ENCODE measurements at places on chromosomes 2 and 18.

DNA sequence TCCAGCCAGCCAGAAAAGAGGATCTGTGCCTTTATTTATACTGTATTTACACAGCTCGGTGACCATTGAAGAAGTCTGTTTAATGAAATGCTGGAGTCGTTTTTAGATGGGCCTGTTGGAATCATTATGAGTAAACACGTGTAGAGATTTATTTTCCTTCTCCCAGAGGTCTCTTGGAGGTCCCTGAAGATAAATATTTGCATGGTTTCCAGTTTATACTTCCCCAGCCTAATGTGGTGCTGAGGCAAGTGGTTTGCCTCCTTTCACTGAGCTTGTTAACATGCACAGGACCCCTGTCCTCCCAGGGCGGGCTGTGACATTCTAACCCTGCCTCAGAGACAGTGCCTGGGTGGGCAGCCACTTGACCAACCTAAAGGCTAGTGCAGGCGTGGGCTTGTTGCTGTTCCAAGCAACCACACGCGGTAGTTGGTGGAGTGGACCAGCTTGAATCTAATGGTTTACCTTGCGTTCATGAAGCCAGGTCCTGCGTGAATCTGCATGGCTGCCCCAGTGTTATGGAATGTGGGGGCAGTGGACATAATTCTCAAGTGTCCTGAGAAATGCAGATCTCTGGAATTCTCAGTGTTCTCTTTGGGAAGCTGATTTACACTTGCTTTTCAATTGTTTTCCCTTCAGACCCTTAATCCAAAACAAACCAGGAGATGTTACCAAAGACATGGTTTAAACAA, 130.2 kb upstream of the DLX2 start:
- no peak for DNase-seq

DNA sequence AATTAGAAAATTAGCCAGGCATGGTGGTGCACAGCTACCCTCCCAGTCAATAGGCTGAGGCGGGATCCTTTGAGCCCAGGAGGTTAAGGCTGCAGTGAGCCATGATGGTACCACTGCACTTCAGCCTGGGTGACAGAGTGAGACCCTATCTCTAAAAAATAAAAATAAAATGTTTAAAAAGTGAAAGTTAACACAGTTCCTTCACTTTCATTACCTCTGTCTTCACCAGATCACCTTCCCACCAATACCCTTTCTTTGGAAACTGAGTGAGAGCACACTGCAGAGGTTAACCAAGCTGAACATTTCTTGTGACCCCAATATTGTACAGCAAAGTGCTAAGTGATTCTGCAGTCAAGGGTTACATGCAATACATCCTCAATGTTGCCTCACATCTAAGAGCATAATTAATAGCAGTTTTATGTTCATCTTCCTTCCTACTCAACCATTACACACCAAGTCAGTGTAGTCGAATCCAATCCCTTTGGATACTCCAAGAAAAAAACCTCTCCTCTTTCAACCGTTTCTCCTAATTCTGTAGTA, 1.7 kb downstream of the L3MBTL4 start:
- no peak for DNase-seq

- DNase-seq, result no peak
These were observed 131.6 kb downstream of the SCG2 start for GRCh38 chr2:223470602-223471001.

GRCh38 chr18:23495723-23496440, 7.4 kb upstream of the RMC1 start:
- no peak for DNase-seq

- no peak for DNase-seq
These were observed 15.3 kb upstream of the MPPE1 start for GRCh38 chr18:11923450-11923849.

GRCh38 chr2:13917958-13918357, 714.6 kb upstream of the LRATD1 start:
- no peak for DNase-seq

DNA sequence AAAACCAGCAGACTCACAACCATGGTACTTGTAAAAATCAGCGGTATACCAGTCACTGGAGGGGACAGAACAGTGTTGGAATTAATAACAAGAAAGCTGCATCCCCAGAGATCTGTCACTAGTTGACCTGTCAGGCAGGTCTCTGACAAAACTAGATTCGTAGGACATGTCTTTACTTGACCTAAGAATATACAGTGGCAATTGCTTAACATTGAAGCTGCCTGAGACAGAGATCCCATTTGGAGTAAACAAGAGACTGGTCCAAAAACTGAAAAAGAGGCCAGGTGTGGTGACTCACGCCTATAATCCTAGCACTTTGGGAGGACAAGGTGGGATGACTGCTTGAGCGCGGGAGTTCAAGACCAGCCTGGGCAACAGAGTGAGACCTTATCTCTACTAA, 7.2 kb upstream of the SS18 start:
- DNase-seq, result no peak

DNA sequence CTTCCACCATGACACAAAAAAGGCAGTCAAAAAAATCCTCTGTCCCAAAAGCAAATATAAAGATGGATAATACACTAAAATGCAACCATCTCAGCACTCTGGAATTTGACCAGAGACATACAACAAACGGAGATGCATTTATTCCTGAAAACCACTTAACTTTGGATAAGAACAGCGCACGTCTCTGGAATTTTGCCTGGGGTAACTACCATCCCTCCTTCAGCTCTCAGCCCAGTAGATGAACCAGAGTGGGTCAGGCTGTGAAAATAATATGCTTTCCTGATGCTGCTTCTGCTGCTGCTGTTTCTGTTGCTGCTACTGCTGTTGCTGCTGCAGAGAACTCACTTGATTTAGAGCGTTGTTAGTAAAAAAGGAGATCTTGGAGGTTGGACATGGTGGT, 133.8 kb upstream of the ACVR2A start:
- no peak for DNase-seq

DNA sequence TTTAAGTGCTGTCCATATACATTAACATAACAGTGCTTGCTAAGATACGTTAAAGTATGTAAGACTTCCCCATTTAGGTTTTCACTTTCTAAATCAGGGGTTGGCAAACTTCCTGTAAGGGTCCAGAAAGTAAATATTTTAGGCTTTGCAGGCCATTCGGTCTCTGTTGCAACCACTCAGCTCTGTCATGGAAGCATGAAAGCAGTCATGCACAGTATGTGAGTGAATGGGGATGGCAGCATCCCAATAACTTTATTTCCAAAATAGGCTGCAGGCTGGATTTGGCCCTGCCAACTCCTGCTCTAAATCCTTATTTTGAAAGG, 128.7 kb downstream of the PLA2R1 start:
- DNase-seq, result no peak

GRCh38 chr18:31511098-31511497, 13.1 kb downstream of the DSG2 start:
- no peak for DNase-seq

- no peak for DNase-seq
These were observed 879.5 kb downstream of the TRIB2 start for GRCh38 chr2:13596233-13596632.

- no peak for DNase-seq
These were observed 433.0 kb downstream of the ZEB2 start for GRCh38 chr2:144086965-144087364.

DNA sequence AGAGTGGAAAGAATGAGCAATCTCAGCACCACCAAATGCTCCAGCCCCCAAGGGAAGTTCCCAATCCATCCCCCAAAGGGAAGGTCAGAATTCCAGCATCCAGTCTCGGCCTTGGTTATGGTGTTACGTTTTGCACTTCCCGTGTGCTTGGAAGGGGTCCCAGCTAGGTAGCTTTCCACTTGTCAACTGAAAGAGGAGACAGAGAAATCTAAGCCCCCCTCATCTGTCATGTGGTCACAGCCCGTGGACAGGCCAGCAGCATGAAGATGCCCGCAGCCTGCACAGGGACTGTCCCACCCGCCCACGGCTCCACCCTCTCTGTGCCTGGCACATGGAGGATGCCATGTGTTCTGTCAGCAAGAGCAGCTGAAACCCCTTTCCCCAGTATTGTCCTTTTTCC, 32.1 kb downstream of the RHOB start:
- no peak for DNase-seq

DNA sequence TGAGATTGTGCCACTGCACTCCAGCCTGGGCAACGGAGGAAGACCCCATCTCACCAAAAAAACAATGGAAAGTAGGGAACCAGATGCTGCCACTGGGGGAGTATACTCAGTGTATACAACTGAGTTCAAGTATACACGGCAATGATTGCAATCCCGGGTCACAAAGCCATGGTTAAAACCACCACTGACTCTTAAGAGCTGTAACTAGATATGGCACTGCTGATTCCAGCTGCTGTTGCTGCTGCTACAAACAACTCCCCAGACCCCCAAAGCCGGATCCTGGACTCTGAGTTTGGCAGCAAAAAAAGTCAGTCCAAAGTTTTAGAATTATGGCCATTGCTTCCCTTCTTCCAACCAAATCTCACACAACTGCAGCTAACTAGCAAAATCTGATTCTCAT, 43.7 kb upstream of the COX7A2L start:
- DNase-seq, result no peak

GRCh38 chr2:110211938-110212858, at the start of gene MTLN:
Gene MTLN (minus strand): TSS chr2:110212547. CDS start chr2:110212525, 22 bp downstream.
- no peak for DNase-seq

GRCh38 chr2:212843409-212844199, 305.0 kb upstream of the ERBB4 start:
- DNase-seq, result no peak

DNA sequence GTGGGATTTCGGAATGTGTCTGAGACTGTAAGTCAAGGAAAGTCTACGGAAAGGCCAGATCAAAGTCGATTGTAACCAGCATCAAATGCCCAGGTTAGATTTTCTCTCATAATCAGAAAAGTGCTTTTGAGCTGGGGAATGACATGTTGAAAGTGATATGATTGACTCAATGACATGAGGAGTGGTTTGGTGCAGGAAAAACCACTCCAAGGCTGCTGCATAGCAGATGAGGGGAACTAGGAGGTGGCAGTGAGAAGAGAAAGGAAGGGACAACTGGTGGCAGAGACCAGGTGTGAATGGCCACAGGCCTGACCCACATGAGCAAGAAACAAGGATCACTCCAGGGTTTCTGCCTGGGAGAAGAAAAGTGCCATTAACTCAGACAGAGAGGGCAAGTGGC, 822 bp downstream of the SLC35F6 start:
- DNase-seq, result no peak

DNA sequence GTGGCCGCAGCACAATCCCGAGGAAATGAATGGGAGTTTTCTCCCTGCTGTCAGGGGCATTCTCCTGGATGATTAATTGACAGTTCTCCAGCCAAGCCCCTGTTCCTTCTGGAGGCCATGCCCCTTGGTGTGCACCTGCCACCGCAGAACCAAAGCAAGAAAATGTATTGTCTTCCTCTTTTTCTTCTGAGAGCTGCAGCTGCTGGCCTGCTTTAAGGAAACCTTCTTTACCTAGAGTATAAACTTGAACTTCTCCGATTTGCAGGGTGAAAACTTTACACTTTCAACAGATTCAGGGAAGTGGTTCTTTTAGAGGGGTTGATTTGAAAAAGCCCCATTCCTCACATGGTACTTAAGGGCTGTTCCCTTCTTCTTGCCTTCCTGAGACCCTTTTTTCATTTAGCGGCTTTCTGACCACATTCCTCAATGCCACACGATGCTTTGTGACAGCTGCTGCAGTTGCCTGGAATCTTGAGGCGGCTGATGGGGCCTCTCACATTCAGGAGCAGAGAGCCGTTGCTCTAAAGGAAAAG, 402.8 kb downstream of the TXNL1 start:
- no peak for DNase-seq

GRCh38 chr2:42547446-42548295, 20.8 kb upstream of the MTA3 start:
- DNase-seq, result no peak

- DNase-seq, result no peak
These were observed 50.5 kb downstream of the ZFP36L2 start for GRCh38 chr2:43175876-43176275.

GRCh38 chr2:223954401-223954800, 2.9 kb upstream of the MRPL44 start:
- DNase-seq, result no peak

DNA sequence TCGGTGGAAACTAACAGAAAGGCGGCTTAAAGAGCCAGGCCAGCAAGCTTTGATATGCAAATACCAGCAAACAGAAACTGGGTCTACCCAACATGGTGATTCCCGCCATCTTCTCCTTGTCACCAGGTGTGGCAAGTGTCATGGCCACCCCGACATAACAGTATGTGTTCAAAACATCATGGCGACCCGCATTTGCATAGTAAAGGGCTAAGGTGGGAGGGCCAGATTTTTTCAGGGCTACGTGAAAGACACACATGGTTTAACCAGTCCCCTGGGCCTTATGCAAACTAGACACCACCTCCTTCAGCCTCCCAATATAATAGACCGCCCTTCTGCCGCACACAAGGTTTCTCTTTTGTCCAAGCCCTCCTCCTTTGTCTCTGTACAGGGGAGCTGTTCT, 260.4 kb downstream of the METTL4 start:
- no peak for DNase-seq

DNA sequence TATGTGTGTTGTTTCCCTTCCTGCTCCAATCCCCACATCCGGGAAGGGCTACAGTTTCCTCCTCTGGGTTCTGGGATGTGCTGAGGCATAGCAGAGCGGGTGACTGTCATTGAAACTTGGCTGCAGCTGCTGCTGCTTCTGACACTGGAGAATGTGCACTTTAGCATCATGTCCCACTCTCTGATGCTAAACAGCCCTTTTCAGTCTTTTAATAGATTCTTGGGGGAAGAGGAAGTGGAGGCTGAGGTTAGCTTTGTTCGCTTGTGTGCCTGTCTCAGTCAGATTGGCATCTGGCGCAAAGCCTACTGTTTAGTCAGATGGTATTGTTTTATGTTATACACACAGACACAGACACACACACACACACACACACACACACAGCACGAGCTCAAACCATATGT, 136.5 kb upstream of the RND3 start:
- no peak for DNase-seq

DNA sequence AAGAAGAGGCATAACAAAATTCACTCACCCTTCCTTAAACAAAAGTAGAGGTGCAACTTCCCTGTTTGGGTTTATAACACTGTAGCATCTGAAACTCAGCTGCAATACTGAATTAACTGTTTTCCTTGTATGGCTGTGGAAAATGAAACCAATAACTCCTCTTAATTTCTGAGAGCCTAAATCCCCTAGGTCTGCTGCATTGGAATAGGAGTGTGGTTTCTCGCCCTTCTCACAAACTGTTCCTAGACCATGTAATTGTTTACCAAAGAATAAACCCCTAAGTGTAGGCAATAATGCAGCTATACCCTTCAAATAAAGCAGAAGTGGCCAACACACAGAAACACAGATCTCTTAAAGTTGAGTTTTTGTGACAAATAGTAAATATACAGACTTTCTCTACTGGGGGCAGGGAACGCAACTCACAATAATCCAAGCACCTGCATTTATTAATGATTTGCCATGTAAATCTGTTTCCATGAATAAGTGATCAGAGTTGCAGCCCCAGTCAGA, 52.0 kb downstream of the RASGRP3 start:
- DNase-seq, result no peak

DNA sequence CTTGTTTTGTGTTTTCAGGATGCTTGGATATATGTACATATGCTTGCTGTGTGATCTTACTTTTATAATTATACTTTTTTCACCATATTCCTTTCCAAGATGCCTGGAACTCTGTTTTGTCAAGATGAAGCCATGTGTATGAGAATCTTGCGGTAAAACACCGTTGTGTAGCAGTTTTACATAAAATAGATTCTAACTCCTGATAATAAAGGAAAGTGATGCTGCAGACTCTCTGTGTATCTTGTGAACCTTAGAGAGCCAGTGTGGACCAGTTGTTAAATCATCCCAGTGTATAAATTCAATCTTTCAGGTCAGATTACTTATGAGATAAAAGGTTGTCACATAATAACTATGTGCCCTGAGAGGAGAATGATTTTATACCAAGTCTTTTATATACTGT, 12.5 kb upstream of the ITGA4 start:
- DNase-seq, result no peak

Data from RWPE2 (cell line).